ENCODE measurements at places on chromosomes 3 and 15.

DNA sequence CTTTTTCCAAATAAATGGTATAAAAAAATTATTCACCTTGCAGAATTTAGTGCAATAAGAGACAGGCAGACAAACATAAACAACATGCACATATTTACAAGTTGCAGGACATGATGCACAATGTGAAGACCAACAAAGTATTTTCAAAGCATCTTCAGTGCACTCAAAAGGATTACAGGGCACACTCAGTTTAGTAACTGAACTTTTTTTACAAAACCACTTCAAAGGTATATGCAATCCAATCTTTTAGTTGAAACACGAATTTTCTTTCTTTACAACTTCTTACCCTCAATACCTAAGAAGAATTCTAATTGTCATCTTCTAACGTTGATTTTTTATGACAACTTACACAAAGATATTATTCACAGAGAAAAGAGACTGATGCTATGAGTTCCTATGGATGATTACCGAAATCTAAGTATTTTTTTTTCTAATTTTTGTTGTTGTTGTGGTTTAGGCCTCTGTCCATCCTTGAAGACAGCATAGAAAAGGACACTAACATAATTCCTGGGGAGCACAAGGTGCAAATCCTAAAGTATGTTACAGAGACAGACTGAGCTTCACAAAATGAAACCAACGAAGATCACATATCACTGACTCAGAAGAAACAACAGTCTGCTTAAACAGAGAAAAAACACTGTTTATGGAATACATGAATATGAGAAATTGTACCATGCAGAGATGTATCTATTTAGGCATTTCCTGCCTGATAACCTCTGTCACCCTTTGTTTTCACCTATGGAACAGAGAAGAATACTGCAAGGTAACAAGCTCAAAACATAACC is 50.3 kb downstream of the ZMAT3 start:
- no peak for DNase-seq

DNA sequence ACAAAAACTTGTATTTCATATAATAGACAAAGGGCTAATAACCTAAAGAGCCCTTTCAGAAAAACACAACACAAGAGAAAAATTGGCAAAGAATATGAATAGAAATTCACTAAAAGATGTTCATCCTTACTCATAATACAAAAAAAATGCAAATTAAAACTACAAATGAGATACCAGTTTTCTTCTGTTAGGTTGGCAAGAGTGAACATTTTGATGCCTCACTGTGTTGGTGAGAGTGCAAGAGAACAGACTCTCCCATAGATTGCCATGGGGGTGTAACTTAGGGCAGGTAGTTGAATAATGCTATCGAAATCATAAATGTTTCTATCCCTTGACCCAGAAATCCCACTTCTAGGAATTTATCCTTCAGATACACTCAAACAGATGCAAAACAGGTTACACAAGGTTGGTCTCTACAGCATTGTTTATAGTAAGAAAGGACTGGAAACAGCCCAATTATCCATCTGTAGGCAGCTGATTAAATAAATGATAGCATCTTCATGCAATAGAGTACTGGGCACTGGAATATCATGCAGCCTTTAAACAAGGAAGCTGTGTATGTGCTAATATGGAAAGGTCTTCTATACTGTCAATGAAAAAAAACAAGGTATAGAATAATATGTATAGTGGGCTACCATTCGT is 146.3 kb downstream of the TLE3 start:
- DNase-seq, result no peak

DNA sequence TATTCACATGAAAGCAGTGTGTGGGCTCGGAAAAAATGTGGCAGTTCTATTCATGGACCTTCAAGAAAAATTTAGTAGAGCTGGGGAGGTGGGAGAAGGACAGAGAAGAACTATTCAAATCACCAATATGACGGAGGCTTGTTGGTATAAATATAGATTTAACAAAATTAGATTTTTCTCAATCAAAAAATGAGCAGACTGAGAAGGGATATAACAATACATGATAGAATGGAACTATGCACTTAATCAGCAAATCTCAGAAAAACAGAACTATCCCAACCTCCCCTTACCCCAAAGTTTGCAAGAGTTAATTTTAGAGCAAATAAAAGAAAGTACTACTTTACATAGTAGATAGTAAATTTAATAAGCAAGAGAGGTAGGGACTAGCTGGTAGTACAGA is 194.6 kb upstream of the BCL6 start:
- no peak for DNase-seq

GRCh38 chr3:39183211-39184080 is 8.9 kb downstream of the XIRP1 start:
- DNase-seq, result no peak

DNA sequence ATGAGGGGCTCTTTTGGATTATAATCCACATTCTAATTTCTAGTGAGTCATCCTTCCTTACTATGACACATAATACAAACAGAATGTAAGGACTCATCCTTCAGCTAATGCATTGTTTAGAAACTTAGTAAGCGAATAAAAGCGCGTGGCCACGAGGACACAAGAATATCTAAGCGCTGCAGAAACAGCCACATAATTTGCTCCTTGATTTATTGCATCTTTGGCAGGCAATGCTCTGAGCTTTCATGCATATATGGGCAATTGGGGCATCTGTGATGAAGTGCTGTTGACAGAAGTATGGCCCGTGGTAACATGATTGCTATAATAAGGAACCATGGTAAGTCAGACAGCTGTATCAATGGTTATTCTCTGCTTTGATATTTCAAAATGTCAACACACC is 191.3 kb upstream of the ZNF385D start:
- no peak for DNase-seq

DNA sequence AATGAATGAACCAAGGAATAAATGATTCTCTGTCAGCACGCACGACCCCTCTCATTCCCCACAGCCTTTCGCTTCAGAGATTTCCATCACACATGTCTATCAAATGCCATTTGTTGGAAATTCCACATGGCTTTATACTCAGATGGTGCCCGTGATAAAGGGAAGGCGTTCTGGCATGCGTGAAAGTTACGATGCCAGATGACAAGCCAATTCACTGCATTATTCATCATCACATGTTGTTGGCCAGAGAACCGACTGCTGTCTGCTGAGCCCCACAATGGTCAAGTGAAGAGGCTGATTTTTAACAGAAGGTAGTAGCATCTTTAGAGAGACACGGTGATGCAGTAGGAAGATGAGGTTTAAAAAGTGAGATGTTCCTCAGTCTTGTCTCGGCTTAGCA is 74.1 kb upstream of the FRMD4B start:
- no peak for DNase-seq

DNA sequence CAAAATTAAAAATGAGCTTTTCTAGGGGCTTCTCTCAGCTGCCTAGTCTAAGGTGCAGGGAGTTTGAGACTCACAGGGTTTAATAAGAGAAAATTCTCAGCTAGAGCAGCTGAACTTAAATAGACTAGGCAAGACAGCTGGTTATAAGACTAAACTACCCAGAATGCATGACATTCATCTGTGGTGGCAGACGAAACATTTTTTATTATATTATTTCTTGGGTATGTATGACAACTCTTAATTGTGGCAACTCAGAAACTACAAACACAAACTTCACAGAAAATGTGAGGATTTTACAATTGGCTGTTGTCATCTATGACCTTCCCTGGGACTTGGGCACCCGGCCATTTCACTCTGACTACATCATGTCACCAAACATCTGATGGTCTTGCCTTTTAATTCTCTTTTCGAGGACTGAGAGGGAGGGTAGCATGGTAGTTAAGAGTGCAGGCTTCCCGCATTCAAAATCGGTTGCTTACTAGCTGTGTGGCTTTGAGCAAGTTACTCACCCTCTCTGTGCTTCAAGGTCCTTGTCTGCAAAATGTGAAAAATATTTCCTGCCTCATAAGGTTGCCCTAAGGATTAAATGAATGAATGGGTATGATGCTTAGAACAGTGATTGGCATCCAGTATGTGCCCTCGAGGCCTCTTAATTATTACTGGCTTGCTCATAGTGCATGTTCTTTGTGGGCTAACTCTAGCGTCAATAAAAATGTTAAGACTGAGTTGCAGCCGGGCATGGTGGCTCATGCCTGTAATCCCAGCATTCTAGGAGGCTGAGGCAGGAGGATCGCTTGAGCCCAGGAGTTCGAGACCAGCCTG is 984 bp downstream of the CCR5 start:
- no peak for DNase-seq

GRCh38 chr15:91298101-91298500 is 198.0 kb downstream of the SV2B start:
- no peak for DNase-seq

DNA sequence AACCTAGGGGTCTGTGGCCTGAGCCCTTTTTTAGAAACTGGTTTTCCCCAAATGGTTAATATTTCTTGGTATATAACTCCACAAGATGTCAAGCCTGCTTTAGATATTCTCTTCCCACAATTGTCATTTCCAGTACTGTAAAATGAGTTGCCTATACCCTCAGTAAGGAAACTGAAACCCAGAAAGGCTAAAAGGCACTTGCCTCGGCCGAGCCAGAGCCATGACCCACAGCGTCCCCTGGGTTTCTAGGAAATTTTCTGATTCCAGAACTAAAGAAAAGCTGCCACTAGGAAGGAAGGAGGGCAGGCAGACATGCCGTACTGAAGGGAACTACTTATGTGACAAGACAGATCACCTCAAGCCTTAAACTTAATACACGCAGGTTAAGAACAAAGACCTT is 59.1 kb downstream of the ATP8B4 start:
- DNase-seq, result no peak

- DNase-seq, result peak; percentile 15
Measured at GRCh38 chr3:189267981-189268613, 96.3 kb downstream of the TPRG1 start.
